ENCODE measurements at places on chromosomes 13 and 19.

- no peak for DNase-seq
Measured at GRCh38 chr19:32387701-32388392, 17.7 kb upstream of the DPY19L3 start.

- no peak for DNase-seq
Measured at GRCh38 chr19:4016486-4016885, 8.9 kb downstream of the PIAS4 start.

DNA sequence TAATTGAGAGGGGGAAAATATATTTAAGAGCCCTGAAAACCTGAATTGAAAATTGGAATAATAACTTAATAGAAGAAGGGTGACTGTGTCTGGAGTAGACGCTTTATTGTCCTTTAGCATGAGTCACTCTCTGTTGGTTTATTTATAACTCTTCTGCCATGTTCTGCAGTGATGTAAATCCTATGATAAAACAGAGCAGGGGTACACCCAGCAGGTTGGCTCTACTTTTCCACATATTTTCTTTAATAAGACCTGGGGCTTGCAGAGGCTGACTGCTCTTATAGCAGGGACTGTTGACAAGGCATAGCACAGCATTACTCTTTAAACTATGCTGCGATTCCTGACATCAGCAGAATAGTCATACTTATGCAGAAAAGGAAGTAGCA, 389.9 kb upstream of the PCDH9 start:
- DNase-seq = no peak

GRCh38 chr19:3868770-3869456, at the start of gene ZFR2:
TSS of gene ZFR2 (minus strand) at chr19:3869038. CDS start at chr19:3869017, 21 bp downstream.
- peak; percentile 4 for DNase-seq

DNA sequence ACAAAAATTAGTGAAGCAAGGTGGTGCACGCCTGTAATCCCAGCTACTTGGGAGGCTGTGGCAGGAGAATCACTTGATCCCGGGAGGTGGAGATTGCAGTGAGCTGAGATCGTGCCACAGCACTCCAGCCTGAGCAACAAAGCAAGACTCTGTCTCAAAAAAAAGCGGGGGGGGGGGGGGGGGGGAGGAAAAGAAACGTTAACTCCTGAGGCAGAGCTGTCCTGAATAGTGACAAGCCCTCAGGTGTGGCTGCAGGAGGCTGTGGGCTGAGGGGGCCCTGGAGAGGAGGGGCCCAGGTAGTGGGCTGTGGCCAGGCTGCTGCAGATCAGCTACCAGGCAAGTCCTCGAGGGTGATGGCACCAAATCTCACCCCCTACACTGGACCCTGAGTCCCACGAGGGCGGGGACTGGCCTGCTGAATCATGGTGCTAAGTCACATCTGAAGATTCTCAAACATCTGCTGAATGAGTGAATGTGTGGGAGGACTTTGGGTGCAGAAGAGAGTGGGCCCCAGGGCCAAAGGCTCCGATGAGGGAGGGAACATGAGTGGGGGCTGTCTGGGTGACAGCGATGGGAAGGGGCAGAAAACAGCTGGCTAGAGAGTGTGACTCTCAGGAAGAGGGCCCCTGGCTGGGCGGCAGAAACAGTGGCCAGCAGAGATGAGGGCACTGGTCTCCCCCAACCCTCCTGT, 24.6 kb upstream of the ATP1A3 start:
- DNase-seq = no peak

DNA sequence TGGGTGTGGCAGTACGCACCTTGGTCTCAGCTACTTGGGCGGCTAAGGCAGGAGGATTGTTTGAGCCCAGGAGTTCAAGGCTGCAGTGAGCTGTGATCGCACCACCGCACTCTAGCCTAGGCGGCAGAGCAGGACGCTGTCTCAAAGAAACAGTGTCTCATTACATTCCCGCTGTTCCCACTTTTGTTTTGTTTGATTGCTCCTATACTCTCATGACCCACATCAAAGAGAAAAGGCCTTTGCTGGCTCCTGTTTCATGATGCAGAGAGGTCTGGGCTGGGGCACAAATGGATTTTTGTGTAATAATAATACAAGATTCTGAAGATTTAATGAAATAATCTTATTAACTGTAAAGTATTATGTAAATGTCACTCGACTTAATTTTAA, 85.7 kb downstream of the LACC1 start:
- no peak for DNase-seq

DNA sequence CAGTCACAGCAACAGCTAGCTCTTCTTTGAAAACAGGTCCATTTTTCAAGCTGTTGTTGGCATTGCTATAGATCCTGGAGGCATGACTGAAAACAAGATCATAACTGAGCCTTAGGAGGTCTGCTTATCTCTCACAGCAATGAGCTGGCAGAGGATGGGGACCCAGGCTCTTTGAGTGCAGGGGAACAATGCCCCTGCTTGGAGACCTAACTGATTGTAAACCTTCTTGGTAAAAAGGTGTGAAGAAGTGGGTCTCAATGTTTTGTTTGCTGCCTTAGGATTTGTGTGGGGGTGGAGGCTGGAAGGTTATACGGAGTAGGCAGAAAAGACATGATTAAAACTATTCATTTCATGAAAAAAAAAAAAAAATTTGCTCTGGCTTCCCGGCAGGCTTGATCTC, 94.6 kb downstream of the EFNB2 start:
- DNase-seq = no peak

- DNase-seq = no peak
Measured at GRCh38 chr19:32711747-32712146, 7.8 kb upstream of the TDRD12 start.

- DNase-seq = no peak
Measured at GRCh38 chr19:53333066-53333462, 485 bp upstream of the ZNF845 start.

- no peak for DNase-seq
Measured at GRCh38 chr13:98187155-98187964, 10.3 kb upstream of the RNF113B start.

GRCh38 chr19:21617740-21618339, 112.4 kb downstream of the ZNF429 start:
- DNase-seq = no peak

- no peak for DNase-seq
Measured at GRCh38 chr13:70662231-70662940, 554.1 kb upstream of the KLHL1 start.

- DNase-seq = no peak
Measured at GRCh38 chr13:95182570-95183265, 118.5 kb downstream of the ABCC4 start.

DNA sequence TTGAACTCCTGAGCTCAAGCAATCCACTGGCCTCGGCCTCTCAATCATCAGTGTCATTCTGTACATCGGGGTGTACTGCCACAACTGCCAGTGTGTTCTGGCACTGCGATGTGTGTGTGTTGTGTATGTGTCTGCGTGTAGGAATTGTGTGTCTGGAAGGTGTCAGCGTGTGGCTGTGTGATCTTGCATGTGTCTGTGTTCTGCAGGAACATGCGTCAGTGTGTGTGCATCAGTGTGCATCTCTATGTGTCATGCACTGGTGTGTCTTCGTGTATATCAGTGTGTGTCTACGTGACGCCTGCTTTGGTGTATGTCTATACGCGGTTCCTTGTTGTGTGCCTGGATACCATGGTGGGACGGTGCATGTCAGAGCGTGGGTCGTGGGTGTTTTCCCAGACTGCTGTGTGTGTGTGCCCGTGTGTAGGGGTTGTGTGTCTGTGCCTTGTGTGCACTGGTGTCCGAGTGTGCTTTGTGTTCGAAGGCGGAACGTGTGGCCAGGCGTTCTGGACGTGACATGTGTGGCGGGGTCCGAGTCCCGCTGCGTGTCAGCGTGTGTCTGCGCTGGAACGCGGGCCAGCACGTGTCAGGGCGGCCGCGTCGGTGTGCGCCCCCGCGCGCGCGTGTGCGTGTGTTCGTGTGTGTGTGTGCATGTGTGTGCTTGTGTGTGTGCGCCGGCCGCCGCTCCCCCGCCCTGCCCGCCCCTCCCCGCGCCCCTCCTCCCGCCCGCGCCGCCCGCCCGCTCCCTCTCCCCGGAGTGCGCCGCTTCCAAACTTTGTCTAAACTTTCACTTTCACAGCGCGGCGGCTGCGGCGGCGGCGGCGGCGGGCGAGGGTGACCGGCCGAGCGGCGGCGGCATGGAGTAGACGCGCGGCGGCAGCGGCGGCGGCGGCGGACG, at the start of gene NFIX:
Gene NFIX, plus strand, starts transcription at position 775 of the 895 bp plus-strand sequence. CDS start 363 bp downstream, outside the sequence.
- DNase-seq = peak; percentile 34

- peak; percentile 14 for DNase-seq
Measured at GRCh38 chr13:107205318-107206104, 637.6 kb upstream of the ARGLU1 start.

DNA sequence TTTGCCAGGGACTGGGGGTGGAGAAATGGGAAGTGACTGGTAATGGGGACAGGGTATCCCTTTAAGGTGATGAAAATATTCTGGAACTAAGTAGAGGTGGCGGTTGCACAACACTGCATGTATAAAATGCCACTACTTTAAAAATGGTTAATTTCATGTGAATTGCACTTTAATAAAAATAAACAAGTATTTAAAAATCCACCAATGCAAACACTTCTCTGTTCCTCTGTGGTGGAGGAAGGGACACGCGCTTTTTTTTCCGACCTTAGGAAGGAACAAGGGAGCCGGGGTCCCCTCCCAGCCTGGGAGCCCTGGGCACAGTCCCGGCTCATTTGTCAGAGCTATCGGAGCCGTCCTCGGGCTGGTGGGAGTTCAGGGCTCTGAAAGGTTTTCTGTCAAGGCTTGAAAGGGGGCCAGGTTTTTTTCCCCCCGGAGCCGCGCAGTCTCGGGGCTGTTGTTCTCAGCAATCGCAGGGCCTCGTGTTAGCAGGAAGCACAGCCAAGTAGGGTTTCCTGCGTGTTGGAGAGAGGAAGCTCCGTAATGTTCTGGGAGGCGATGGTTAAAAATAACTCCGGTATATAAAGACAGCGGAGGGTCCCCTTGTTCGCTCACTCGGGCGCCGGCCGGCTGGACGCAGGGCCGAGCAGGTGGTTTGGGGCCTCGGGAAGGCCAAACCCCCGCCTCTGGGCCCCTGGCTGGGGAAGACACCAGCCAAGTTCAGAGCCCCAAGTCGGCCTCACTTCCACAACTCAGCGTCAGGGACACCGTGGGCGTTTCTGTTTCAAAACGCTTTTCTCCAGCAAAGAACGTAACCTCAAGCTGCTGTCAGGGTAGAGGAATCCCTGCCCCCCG, 41.2 kb upstream of the KLF2 start:
- DNase-seq = peak; percentile 46

DNA sequence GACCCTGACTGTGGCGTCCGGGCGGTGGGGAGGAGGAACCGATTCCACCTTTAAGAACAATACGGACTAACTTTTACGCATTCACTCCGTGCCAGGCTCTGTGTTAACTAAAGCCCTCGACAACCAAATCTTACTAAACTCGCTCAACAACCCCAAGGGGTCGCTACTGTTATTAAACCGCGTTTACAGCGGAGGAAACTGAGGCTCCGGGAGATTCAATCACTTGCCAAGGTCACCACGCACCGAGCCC, 1.2 kb downstream of the SAMD1 start:
- peak; percentile 14 for DNase-seq

DNA sequence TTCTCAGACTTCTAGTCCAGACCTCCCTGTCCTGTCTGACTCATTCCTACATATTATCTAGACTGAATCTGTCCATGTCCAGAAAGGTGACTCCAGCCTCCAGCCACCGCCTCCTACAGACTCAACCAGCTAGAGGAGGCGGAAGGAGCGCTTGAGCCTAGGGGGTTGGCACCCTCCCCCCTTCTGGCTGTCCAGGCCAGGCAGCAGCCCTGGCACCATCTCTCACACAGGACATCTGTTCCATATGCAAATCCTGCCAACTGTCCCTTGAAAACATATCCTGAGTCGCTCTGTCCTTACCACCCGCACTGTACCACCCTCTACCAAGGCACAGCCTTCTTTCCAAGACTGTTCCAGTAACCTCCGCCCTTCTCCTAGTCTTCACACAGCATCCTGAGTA, 150.7 kb upstream of the WASF3 start:
- DNase-seq = no peak

GRCh38 chr13:36090592-36090991, 40.6 kb downstream of the DCLK1 start:
- DNase-seq = no peak

DNA sequence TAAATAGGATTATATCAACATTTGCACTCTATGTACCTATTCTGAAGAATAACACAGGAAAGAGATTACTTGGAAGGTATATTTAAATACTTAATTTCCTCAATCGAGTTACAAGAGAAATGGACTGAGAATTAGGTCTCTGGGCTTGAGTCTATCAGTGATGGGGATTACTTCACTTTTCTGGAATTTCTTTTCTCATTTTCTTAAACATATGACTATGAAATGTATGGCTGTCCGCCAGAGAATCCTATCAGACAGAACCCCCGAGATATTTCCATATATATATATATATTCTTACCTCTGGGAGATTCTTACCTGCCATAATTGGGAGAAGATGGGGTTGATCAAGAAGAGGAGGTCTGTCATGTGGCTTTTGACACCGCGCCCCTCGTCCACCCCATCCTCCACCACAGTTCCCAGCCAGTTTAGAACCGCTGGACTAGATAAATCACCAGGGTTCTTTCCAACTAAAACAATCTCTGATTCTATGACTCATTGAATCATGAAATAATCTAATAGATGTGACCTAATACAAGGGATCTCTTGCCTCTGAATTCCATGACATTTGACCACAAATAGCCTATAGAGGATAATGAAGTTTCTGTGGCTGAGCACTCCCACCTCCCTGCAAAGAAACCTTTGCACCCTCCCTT, 231.3 kb downstream of the TBC1D4 start:
- no peak for DNase-seq

GRCh38 chr19:53696951-53697350, 65.2 kb downstream of the DPRX start:
- DNase-seq = no peak

DNA sequence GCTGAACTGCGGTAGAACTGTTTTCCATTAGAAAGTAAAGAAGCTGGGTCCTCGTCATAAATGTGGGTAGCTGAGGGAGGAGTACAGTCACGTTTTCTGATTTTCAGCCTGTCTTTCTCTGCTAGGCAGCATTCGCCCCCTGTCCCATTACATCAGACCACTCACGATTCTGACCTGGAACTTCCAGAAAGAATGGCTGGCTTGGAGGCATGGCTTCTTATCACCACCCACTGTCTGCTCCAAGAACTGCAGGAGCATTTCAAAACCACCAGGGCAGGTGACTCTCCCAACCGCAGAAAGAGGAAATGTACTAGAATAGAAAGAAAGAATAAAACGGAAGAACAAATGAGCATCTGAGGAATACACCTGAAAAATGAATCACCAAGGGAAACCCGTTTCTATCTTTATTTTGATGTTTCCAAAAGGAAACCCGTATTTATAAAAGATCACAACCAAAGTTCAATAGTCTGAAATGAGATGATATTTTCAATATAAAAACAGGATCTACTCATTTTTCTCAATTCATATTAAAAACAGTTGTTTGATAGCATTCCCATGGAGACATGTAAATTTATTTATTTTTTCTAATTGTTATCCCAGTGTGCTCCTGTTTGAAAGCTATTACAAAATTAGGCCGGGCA, 22.1 kb upstream of the POMP start:
- peak; percentile 62 for DNase-seq
